ENCODE measurements at places on chromosomes 16 and 17.
A peak's percentile ranks its signal among the peaks of the same experiment; 100 is the strongest.

DNA sequence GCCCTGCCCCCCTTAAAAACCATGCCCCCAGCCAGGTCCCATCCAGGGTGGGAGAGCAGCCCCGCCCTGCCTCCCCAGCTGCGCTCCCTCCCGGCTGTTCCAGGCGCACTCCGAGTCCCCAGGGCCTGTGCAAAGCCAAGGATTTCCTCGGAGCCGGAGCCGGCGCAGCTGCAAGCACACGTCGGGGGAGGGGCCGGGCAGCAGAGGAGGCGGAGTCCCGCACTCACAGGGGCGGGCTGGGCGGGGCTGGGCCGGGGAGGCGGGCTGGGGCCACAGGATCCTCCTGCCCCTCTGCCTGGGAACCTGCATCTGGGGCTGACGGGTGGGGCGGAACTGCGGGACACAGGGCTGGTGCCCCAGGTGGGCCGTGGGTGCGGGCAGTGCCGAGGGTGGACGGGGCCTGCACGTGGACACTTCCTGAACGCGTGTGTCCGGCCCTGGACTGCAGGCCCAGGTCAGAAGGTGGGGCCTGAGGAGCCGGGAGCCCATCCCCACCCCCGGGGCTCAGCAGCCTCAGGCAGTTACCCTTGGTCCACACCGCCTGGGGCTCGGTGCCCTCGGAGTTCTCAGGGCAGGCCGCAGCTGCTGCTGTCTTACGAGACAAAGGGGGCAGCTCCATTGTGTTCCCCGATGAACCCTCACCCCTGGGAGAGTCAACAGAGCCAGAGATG lies 24.0 kb upstream of the SSTR5 start:
- DNase-seq: no peak

DNA sequence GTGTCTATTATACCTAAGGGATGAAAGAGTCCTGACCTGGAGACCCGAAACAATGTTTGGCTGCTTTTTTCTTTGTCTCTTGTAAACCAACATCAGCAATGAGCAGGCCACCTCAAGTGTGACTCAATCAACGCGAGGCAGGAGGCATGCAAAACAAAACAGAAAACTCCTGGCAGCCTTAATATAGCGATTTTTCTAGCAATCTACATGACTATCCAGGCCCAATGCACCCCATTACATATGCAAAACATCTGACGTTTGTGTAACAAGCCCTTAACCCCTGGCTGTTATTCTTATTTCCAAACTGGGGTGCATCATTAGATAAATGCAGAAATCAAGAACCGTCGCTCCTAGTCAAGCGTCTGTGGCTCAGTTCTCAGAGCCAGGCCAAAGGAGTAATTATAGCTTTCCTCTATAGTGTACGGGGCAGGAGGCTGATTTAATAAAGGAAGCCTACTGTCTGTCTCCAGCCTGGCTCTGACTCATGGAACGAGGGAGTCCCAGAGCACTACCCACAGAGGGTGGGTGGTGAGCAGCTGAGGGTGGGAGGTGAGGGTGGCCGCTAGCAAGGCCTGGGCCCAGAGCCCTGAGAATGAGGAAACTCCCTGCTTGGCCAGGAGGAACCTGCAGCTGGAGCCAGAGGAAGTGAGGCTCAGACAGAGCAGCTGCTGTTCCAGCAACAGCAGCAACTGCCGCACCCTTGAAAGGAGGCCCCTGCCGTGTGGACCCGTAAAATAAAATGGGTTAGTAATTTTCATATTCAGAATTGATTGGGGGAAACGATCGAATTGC lies 43.9 kb downstream of the CHD9 start:
- DNase-seq: peak; percentile 92

- DNase-seq: peak; percentile 9
Measured at GRCh38 chr17:80944326-80944725, 47.3 kb upstream of the CHMP6 start.

DNA sequence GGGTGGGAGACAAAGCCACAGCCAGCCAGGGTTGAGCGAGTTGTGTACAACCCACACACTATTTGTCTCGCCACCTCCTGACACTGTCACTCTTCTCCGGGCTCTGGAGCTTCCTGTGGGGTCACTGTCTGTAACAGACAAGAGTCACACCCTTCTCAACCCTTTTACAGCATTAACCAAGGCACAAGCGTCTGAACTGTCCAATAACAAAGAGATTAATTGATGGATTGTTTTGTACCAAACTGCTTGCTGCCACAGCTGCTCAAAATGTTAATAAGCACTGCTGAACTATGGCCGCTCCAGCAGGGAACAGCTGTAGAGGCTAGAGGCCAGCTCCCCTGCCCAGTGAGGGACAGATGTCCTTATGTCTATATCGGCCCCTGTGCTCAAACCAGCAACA lies 25.2 kb upstream of the HYDIN start:
- no peak for DNase-seq

DNA sequence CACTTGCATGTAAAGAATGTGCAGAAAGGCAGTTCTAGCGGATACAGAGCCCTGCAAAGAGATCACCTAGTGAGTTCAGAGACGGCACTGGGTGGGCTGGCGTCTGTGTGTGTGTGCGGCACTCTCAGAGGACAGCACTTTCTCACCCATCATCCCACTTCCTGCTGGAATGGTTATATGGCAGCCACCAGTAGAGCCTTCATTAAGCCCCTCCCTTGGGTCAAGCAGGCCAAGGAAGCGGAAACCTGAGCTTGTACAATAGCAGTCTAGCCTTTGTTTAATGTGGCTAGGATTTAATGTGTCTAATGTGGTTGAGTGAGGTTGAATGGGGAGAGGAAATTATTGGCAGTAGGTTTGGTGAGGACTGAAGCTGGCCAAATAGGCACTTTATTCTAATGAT lies 88.3 kb upstream of the ELAC2 start:
- DNase-seq: no peak

Measured in tibial artery (tissue), 4 donors.